ENCODE measurements at places on chromosomes 2 and 18.

GRCh38 chr2:179272406-179273192, 8.0 kb upstream of the SESTD1 start:
- no peak for DNase-seq

DNA sequence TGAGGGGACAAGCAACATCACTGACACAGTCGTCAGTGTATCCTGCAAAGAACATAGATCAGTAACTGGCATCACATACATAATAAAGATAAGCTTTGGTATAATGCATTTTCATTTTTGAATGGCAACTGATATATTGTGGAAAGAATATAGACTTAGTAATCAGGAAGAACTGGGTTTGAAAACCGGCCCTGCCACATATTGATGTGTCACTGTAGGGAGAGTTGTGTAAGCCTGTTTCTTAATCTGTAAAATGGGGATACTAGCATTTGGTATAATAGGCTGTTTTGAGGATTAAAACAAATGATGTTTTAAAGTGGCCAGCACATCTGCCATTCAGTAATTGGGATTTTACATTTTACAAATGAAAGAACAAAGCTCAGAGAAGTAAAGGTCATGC, 277.8 kb upstream of the CNTNAP5 start:
- DNase-seq = no peak

DNA sequence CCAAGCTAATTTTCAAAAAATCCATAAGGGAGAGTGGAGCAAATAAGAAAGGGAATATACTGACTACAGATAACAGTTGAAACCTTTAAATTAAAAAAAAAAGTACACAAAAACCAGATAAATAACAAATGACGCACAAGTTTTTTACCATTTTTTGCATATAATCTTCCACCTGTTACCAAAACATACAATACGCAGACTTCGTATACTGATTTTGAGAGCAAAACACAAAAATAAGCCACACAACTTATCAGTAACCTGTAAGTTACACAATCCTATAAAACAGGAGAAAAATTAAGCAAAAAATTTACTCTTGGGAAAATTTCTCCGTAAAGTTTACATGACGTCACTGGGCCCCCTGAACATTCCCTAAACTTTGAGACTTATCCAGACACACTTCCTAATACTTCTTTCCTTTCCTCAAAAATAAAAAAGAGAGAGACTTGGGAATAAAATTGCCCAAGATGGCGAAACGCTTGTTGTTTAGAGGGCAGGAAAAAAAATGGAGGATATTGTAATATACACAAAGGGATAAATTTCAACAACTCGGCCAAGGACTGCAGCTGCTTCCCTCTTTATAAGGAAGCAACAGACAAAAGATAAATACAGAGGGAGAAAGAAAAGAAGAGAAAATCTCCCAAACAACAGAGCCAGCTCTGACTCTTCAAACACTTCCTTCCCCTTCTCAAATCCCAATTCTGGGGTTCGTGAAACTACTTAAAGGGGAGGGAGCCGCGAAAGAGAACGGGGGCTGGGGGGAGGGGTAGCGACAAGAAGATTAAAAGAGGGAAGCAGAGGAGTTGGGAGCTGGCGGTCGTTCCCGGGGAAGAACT, 1.6 kb downstream of the BAZ2B start:
- DNase-seq = no peak

- no peak for DNase-seq
Measured at GRCh38 chr18:27544206-27544605, 359.1 kb upstream of the CHST9 start.

- no peak for DNase-seq
Measured at GRCh38 chr2:207093234-207093633, 72.5 kb downstream of the KLF7 start.

DNA sequence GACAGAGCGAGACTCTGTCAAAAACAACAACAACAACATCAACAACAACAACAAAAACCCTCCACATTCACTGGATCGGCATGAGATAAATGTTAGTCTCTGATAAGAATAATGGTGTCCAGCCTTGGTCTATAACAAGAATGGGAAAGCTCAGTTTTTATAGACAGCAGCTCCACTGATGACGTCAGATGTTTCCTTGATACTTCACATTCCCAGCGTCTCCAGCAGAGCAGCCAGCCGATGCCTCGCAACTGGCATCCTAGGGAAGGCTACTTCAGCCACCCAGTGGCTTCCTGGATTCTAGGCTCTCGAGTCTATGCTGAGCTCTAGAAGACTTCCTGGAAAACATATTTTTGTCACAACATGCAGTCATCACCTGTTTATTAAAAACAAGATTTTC, 271.4 kb upstream of the SMIM21 start:
- DNase-seq = no peak

GRCh38 chr2:232838406-232838874, 31.6 kb upstream of the SNORC start:
- peak; percentile 51 for DNase-seq

- DNase-seq = no peak
Measured at GRCh38 chr2:239308661-239309397, 92.0 kb downstream of the HDAC4 start.

- no peak for DNase-seq
Measured at GRCh38 chr2:151796774-151797173, 31.4 kb downstream of the ARL5A start.

GRCh38 chr2:44933434-44933951, 8.0 kb upstream of the SIX3 start:
- no peak for DNase-seq

DNA sequence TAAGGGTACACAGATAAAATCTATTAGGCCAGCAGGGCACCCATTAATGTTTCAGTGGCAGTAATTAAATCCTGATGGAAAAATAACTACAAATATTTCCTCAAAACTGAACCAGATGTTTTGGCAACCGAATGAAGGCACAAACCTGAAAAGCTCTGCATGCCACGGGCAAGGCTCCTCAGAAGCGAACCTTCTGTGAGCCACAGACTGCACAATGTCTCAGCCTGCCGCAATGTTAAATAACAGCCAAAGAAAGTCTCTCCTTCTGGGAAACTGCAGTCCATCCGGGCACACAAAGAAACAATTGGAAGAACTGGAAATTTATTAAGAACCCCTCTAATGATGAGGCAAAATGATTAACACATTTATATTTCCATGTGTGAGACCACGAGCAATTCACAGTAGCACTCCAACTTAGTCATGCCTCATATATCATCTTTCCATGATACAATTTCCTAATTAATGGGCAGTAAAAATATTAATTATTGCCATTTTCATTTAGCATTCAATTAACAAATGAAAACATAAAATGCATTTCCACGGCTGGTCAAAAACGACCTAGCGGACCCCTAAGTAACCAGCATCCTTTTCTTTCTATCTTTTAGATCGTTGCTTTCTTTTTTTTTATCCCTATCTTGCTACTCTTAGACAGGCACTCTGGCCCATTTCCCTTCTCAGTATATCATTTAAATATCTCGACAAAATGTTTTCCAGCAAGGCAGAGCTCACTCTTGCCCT, 237.5 kb downstream of the EPHA4 start:
- DNase-seq = no peak

GRCh38 chr2:235613649-235614048, 119.8 kb downstream of the AGAP1 start:
- no peak for DNase-seq
